ENCODE measurements at places on chromosomes 2 and 18.

DNA sequence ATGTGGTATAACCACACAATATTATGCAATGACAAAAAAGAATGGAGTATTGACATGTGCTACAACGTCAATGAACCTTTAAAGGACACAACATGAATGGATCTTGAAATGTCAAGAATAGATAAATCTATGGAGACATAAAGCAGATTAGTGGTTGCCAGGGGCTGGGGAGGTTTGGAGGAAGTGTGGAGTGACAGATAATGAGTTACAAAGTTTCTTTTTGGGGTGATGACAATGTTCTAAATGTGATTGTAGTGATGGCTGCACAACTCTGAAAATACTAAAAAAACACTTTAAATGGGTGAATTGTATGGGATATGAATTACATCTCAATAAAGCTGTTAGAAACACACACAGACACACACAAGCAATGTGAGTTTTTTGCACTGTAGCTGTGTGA, 37.4 kb upstream of the C1D start:
- no peak for DNase-seq

GRCh38 chr2:241859436-241860183, 916 bp upstream of the PDCD1 start:
- DNase-seq = peak; percentile 54

- no peak for DNase-seq
These were observed 8.9 kb upstream of the MROH2A start for GRCh38 chr2:233769260-233769659.

- no peak for DNase-seq
These were observed 1153.3 kb upstream of the TMEFF2 start for GRCh38 chr2:193348055-193348454.

DNA sequence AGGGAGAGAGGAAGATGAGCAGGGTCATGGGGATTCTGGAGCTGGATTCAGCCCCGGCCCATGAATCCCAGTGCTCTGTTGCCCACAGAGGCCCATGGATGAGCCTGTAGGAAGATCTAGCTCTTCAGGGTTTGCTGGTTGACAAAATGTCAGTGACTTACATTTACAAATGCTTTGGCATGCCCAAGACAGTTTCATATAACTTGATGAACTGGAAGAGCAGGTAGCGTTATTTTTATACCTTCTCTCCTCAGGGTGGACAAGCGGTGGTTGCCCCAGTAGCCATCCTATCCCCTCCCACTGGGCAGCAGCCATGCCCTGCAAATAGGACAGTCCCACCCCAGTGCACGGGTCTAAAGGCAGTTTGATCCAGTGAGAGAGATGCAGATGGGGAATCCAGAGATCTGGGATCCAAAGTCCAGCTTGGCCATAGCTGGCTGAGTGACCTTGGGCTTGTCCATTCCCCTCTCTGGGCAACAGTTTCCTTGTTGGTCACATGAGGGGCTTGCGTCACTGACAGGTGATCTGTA, 21.5 kb upstream of the KCNK3 start:
- no peak for DNase-seq

DNA sequence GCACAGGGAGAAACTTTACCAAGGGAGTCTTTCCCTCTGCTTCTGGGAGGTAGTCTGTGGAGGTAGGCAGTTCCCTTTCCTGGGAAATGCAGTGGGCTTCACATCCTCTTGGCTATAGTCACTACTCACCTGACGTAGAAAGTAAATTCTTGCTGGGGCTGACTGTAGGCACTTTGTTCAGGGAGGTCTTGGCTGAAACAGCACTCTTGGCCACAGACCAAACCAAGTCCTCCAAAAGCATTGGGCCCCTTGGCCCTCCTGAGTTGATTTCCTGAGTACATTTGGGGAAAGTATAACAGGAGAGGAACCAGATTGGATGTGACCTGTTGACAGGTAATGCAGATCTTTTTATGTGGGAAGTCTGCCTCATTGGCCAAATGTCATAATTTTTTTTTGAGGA, 108.9 kb downstream of the MGAT5 start:
- DNase-seq = no peak

DNA sequence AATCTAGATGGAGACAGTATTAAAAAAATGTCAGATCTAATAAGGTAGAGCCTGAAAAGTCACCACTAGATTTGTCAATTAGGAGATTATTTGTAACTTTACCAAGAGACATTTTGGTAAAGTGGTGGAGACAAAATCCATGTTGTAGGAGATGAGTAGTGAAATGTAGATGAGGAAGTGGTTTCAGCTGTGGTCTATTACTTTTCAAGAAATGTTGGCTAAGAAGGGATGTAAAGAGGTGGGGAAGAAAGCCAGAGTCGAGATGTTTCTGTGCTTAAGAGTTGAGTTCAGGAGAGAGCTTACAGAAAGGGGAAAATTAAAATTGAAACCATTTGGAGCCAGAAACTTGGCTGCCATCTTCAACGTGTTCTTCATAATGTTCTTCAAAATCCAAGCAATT, 22.2 kb downstream of the ACVR2A start:
- no peak for DNase-seq

DNA sequence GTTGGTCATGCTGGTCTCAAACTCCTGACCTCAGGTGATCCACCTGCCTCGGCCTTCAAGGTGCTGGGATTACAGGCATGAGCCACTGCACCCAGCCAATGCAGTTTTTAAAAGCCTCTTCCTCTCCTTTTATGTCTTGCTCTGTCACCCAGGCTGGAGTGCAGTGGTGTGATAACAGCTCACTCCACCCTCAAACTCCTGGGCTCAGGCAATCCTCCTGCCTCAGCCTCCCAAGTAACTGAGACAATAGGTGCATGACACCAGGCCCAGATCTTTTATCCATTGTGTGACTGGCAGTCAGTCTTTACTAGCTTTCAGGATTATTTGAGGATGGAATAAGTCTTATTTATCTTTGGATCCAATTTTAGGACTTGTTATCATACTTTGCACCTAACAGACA, 13.2 kb downstream of the KCTD18 start:
- DNase-seq = no peak

GRCh38 chr2:227057060-227057459, 106.9 kb downstream of the COL4A4 start:
- no peak for DNase-seq

DNA sequence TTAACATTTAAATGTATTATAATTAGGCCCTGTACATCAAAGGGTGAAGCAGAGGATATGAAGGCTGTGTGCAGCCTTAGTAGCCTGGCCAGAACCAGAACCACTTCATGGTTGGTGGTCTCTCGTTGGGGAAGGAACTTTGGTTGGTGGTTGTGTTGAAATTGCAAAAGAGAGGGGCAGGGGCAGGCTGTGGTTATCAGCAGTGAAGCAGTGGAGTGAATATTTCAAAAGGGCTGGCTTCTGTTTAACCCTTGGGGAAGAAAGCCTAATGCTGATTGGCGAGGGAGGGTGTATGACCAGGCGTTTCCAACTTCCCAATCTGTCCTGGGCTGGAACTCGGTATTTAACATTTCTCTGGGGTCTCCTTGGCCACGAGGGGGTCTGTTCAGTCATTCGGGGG, 51.2 kb upstream of the LYPD6B start:
- DNase-seq = no peak

DNA sequence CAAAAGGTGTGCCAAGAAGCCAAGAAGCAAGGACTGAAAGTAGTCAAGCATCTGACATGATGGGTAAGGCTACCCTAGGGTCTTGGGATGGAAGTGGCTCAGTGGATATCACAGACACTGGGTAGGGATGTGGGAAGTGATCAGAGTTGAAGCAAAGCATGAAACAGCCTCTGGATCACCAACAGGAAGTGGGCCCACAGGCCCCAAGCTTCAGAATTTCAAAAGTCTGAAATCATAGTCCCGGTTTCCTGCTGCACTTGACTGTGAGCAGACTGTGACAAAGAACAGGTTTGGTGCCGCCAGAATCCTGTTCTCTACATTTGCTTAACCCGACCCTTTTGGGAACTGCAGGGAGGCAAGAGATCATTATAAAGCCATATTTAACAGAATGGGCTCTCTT, 57.4 kb downstream of the SP100 start:
- DNase-seq = no peak

DNA sequence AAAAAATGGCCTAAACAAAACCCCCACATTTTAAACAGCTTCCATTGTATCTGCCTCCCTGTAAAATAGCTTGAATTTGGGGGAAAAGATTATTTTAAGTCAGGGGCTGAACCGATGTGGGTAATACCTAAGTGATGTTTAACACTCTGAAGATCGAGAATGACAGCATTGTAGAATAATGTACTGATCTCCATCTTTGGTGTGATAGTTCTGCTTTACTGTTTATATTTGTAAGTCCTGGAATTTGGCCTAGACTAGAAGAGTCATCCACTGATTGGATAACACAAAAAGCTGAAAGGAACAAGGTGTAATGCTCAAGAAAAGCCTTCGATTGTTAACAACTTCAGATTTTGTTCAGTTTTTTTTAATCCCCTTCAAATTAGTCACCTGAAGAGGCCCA, 53.8 kb upstream of the CCDC68 start:
- no peak for DNase-seq

DNA sequence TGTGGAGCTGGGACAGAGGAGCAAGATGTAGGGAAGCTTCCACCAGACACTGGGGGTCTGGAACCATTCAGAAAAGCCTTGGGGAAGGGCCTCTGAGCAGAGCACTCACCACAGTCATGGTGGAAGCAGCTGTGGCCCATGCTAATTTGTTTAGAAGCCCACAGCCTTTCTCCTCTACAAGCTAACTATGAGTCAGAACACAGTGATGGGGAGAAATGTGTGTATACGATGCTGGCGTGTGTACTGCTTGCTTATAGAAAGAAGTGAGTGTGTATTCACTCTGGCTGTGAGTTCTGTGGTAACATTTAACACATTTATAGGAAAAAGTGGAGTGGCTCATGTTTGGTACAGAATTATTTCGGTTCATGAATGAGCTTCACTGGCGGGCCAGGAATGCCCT, 157.0 kb upstream of the ACAA2 start:
- no peak for DNase-seq

- no peak for DNase-seq
These were observed 86.0 kb downstream of the FMNL2 start for GRCh38 chr2:152420936-152421335.

DNA sequence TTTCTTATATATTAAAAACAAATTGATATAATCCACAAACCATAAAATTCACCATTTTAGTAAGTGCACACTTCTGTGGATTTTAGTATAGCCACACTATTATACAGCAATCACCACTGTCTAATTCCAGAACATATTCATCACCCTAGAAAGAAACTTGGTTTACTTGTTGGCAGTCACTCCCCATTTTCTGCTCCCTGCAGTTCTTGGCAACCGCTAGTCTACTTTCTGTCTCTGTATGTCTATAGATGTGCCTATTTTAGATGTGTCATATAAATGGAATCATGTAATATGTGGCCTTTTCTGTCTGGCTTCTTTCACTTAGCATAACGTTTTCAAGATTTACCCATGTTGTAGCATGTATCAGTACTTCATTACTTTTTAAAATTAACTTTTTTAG, 5.7 kb downstream of the CKAP2L start:
- no peak for DNase-seq

DNA sequence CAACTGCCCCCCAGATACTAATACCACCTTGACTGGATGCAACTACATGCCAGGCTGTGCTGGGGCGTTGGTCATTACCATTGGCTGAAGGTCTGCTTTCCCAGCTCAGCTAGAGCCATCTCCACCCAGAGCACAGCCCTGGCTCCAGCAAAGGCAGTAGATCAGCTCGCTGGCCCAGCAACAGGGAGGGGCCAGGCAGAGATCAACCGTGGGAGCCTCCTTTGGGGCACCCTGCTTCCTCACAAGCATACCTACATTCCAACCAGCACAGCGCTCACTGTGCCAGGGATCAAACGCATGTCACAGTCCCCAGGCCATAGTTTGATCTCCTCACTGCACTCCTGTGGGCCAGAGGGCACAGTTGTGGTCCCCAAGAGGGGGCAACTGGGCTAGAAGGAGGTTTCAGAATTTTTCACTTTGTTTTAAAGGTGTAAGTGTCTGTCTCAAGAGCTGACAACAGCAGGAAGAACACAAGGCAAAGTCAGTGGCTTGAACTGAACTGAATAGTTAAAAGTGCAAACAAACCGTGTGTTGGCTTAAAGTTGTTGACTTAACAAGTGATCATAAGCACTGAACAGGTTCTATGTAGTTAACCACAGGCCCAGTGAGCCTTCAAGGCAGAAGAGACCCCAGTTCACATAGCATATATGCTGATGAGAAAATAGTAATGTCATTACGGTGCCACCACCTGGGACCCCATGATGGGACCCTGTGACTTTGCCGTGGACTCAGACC, 70.1 kb upstream of the BZW1 start:
- DNase-seq = no peak

- DNase-seq = no peak
These were observed 88.4 kb downstream of the NYAP2 start for GRCh38 chr2:225487878-225488416.

DNA sequence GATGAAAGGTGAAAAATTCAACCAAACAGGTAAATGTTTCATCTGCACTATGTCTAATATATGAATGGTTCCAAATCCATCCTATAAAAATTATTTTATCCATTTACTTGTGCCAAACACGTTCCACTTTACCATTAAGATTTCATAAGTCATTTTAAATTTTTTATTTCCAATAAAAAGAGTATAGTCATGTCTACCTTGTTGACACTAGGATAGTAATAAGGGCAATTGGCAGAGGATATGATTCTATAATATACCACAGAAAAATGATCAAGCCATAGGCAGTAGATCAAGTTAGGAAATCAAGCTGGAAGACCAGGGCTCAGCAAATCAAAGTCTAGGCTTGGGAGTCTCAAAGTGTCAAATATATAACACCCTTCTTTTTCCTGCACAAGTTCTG, 384.3 kb downstream of the METTL4 start:
- DNase-seq = no peak

GRCh38 chr2:26008851-26009566, 24.9 kb upstream of the RAB10 start:
- DNase-seq = no peak

- no peak for DNase-seq
These were observed 63.0 kb upstream of the CPO start for GRCh38 chr2:206876216-206876860.

- no peak for DNase-seq
These were observed 11.8 kb downstream of the RND3 start for GRCh38 chr2:150475479-150476250.

- DNase-seq = no peak
These were observed 78.6 kb upstream of the CSRNP3 start for GRCh38 chr2:165390875-165391274.

DNA sequence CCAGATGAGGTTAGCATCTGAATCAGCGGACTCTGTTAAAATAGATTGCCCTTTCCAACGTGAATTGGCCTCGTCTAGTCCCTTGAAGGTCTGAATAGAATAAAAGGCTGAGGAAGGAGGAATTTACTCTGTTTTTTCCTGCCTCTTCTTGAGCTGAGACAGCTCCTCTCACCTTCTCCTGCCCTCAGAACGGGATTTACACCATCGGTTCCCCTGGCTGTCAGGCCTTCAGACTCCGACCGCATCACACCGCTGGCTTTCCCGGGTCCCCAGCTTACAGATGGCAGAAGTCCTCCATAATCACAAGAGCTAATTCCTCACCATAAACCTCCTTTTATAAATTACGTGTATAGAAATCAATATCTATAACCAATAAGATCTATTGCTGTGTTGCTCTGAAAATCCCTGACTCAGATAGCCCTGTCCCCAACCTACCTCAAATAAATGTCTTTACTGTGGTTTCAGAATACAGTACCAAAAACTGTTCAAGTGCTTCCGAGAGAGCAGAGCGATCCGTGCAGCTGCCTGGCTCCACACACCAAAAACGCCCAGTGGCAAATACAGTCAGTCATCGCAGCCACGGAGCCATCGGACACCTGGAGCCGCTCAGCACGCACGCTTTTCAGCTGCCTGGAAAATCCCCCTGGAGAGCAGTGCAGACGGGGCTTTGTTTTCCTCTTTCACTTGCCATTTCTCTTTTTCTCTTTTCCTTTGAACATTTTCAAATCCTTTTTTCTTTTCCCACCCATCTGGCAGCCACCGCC, 196.9 kb downstream of the NRP2 start:
- DNase-seq = no peak

All from tibial nerve (tissue), 4 donors.